Fibroblast of skin of scalp (primary cell): ENCODE measurements at places on chromosomes 1 and 21.

DNA sequence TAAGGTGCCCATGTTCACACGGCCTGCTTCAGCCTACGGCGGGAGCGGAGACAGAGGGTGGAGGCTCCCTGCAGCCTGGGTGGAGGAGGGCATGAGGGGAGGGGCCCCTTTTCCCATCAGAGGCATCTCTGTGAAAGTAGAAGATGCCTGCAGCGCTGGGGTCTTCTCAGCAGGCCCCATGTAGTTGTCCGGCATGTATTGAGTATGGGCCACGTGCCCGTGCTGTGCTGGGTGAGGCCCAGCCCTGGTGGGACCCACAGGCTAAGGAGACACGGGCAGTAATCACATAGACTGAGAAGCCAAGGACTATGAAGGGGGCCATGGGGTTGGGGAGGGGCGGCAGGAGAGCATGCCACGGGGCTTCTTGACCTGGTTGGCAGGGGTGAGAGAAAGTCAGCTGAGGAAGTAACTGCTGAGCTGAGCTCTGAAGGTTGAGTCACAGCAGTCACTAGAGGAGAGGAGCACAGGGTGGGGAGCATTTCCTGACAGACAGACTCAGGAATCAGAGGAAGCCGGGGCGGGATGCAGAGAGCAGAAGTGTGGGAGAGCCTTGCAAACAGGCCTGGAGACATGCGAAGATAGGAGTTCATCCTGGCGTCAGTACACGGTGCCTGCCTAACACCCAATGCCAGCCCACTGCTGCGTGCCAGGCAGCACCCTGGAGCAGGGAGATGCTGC, 21.6 kb downstream of the PSEN2 start:
- DNase-seq = peak; percentile 8

DNA sequence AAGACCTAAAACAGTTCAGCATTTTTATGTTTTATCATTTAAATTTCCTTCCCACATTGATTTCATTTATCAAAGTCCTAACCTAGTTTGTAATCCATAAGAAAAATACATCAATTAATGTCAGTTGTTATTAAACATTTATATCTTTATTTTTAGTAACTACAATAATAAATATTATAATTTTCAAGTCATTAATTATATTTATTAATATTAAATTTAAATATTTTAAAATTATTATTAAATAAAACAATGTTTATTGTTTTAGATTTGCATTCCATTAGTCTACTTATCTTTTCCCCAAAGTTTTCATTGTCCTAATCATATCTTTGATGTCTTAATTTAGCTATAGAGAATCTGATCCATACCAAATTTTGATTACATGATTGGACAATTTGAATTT, 368.9 kb downstream of the PLA2G4A start:
- DNase-seq = no peak

- no peak for DNase-seq
Measured at GRCh38 chr1:58735586-58735985, 35.7 kb upstream of the MYSM1 start.

GRCh38 chr21:37454869-37455503, 88.4 kb downstream of the DYRK1A start:
- no peak for DNase-seq

- DNase-seq = no peak
Measured at GRCh38 chr1:85124091-85124490, 75.8 kb upstream of the MCOLN3 start.

DNA sequence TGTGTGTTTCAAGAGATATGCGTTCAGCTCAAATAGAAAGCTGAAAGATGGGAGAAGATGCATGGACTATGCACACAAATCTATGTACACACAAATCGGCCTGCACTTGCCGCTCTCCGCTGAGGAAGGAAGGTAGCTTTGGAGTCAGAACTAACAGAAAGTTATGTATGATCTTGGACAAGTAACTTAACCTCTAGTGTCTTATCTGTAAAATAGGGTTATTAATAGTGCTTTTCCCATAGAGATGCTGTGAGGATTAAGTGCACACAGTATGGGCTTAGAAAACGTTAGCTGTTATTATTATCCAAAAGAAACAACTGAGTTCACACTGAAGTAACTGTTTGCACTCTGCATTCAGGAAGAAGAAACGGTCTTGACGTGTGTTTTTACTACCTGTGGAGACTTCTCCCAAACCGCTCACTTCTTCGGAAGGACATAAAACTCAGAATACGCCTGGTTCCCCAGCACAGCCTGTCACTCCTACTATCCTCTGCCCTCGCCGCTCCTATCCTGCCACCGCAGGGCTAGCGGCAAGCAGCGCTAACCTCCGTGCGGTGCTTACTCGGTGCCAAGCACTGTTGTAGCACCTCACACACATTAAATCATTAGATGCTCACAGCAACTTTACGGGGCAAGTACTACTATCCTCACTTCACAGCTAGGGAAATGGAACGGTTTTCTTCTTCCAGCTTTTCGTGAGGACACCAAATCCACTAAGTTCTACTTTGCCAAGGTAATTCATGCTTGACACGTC, 1.3 kb downstream of the TGFBR3 start:
- DNase-seq = no peak

GRCh38 chr1:170321113-170321512, 175.4 kb downstream of the NTMT2 start:
- DNase-seq = peak; percentile 70

DNA sequence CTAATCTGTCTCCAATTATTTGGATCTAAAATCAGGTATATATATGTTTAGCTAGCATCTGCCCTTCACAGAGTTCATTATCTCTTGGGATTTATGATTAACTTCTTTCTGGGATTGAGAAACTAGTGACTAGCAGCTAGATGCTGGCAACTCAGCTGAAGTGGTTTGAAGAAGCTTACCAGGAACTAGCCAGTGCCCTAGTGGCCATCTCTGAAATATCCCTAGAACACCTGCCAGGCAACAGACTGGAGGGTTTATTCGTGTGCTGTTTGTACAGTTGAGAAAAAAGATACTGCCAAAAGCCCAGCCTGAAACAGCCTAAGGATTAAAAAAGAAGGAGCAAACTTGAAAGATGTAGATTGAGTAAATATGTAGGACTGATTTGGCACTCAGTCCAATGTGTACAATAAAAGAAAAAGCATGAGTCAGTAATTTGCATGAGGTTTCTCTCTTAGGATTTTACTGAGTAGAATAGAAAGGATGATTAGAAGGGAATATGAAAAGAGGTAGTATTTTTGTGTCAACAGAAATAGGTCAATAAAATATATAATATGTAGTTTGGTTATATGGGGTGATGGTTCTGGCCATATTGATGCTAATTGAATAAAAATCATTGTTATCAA, 1144.6 kb upstream of the ADGRL2 start:
- no peak for DNase-seq

DNA sequence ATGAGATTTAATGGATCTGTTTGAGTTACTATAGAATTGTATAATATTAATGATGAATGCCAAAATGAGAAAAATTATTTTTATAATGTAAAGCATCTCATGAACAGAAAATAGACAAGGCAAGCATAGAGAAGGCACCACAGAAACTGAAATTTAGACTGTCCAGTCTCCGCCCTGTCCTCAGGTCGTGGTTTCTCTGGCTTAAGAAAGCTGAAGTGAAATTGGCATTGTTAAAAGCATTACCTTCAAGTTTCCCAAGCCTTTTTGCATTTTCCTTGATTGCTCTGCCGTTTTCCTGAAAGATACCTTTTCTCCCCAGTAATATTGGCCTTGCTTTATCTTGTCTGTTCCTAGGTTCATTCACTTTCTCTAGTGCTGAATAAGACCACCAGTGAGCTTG, 58.0 kb downstream of the VPS13D start:
- DNase-seq = no peak

DNA sequence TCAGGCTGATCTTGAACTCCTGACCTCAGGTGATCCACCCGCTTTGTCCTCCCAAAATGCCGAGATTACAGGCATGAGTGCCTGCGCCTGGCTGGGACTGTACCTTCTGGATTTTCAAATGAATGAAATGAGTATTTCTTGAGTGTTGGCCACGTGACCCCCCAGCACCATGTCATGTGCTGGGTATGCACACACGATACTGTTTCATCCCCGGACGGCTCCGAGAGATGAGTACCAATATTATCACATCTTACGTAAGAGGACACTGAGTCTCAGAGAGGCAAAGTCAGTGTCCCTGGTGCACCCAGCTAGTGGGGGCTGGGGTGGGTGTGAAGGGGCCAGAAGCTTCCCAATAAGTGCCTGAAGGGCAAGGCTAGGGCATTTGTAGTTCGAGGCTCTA, 780 bp upstream of the CROCC start:
- no peak for DNase-seq

DNA sequence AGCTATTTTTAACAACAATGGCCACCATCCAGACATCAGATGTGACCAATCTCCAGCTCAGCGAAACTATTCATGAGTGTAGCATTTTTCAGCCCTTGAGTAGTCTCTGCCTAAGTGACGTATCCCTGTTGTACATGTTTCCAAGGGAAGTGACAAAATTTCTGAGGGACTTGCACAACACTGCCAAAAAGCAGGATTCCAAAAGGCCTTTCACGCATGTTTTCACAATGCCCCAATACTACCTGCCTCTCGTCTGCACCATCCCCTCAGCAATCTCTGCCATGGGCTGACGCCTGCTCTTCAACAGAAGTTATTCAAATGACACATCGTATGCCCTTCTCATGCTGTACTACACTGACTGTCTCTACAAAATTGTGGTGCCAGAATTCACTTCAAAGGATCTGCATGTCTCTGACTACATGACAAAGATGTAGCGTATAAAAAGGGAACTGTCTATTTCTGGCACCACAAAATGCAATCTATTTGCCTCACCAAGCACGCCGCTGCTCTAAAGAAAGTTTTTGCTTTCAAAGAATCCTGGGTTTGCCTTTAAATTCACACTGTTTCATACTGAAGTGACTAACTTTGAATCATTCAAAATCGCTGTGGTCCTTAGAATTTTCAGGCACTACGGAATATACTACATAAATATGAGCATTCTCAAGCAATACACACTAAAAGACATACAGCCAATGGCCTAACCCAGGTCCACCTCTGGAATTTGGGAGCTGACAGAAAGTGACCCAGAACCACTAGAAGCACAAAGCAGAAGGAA, 32.9 kb downstream of the JAK1 start:
- DNase-seq = peak; percentile 96

DNA sequence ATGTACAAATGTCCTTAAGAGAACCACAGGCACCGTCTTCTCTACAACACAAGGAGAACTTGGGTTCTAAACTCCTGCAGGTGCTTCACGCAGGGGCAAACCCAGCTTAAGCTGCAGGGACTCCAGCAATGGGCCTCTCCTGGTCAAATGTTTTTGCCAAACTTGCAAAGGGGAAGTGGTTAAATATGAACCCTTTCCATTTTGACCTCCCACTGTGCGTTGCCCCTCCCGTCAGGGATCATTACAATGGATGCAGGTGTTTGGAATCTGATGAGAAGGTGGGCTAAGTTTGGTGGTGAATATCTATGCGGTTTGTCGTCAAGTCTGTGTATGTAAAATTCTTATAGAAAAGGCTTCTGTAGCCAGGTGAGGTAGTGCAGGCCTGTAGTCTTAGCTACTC, 29.1 kb upstream of the SLC25A33 start:
- DNase-seq = no peak

- DNase-seq = peak; percentile 48
Measured at GRCh38 chr1:235919833-235920441, 53.2 kb upstream of the LYST start.

- DNase-seq = no peak
Measured at GRCh38 chr21:32256251-32256650, 22.6 kb downstream of the MIS18A start.

DNA sequence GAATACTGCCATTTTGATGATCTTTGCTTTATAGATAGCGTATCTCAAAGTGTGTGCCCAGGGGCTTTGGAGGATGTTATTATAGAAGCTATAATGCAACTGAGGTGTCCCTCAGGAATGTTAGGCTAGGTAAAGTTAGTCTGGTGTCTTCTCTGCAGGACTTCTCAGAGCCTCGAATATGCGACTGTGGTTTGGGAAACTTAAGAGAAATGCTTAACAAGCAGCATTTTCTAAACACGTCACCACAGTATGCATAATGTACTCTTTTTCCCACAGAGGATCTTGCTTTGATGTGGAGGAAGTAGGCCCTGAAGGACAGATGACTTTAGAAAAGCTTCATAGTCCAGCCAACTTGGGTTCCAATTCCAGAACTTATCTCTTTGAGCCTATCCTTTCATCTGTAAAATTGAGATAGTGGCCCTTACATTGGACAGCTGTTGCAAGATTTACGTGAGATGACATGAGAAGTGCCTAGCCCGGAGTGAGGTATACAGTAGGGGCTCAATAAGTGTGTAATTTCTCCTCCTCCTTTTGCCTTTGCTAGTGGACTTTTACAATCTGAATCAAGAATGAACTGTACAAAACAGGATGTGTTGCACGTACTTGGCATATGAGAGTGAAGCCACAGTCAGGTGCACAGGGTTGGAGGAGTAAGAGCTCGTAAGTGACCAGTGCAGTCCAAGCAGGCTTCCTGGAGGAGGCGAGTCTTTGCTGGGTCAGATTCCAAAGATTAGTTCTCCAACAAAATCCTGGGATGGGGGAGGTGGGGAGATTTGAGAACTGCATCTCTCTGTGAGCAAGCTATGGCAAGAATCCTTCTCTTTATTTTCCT, 29.7 kb upstream of the TRABD2B start:
- DNase-seq = no peak

- no peak for DNase-seq
Measured at GRCh38 chr1:7754234-7754633, 16.9 kb upstream of the VAMP3 start.

GRCh38 chr1:193905288-193906085, 719.1 kb upstream of the B3GALT2 start:
- peak; percentile 61 for DNase-seq

DNA sequence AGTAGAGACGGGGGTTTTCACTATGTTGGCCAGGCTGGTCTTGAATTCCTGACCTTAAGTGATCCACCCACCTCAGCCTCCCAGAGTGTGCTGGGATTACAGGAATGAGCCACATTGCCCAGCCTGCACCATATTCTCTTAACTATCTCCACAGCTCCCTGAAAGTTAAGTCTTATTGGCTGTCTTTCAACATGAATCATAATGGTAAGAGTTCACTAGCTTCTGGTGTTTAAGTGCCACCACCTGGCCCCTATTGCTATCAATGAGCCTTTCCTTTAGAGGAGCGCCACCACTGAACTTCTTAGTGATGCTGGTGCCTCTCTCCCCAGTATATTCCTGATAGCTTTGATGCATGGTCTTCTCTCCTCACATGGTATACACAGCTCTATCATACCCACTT, 15.7 kb downstream of the ZFYVE9 start:
- DNase-seq = no peak

- no peak for DNase-seq
Measured at GRCh38 chr1:188402986-188403385, 1574.2 kb downstream of the PLA2G4A start.

DNA sequence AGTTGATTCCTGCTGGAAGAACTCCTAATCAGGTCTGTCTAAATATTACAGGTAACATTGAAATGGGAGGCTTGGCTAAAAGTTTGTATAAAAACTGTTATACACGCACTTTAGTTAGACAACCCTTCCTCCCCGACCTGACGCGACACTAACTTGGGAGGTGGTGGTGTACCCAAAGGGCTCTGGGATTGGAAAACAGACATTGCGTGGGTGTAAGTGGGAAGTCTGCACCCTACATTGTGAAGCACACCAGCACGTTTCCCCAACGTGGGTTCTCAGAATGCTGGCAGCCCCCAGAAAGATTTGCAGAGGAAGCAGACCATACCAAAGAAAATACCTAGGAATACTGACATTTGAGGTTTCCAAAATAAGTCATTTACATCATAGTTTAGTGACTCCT, 16.8 kb downstream of the OR2T11 start:
- DNase-seq = no peak
